NCI-H1417 (cell line): ENCODE measurements at places on chromosomes 1 and 21.

- DNase-seq = no peak
Measured at GRCh38 chr1:187655104-187655503, 826.4 kb downstream of the PLA2G4A start.

DNA sequence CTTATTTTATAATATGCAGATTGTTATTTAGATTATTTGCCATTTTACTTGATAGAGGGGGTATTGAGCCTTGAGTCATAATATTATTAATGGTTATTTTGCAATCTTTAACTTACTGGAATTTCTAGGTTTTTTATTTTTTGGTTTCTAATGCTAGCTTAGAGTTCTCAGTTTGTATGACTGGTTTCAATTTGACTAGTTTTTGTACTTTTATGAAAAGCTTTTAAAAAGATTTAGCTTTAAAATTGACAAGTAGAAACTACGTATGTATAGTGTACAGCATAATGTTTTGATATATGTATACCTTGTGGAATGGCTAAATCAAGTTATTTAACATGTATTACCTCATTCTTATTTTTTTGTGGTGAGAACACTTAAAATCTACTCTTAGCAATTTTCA lies 41.5 kb downstream of the CEP350 start:
- no peak for DNase-seq

DNA sequence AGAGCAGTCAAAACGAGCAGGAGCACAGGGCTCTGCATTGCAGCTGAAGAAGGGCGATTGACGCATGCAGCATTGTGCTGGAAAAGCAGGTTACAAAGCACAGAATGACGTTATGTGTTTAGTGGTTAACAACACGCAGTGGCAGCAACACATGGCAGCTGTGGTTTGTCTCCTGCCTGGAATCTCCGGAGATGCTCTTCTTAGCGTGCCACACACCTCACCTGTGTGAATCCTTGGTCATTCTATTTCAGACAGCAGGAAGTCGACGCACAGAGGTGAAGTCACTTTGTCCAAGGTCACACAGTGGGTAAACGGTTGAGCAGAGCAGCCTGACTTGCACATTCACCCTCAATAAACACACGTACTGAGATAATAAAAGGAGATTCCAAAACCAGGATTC lies 14.7 kb downstream of the OBSCN start:
- DNase-seq = no peak

DNA sequence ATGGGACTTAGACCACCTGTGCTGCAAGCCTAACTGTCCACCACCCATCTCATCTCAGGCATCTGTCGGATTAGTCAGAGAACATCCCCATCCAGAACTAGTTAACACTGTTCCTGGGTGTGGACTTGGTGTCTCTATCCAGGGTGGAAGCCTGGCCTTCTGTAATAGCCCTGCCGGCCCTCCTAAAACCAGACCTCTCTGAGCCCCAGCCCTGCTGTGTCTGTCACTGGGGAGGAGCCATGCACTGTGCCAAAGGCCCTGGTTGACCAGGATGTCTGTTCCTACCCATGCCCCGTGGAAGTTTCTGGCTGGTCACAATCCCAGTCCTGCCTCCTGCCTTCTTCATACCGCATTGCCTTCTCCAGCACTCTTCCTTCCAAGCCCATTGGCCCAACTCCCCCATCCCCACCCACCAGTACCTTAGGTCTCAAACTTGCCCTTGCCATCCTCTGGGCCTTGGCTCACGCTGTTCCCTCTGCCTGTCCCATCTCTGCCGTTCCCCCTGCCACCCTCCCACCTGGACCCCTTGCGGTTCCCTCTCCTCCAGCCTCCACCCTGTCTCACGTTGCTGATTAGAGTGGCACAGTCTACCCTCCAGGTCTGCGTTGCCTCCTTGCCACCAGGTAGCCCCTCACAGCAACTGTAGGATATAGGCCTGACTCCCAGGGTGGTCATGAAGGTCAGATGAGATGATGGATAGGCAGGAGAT lies 105.6 kb downstream of the EPHB2 start:
- DNase-seq = no peak

- no peak for DNase-seq
Measured at GRCh38 chr1:200180821-200181220, 153.3 kb downstream of the NR5A2 start.

GRCh38 chr21:37380349-37381323 lies 14.1 kb downstream of the DYRK1A start:
- no peak for DNase-seq

DNA sequence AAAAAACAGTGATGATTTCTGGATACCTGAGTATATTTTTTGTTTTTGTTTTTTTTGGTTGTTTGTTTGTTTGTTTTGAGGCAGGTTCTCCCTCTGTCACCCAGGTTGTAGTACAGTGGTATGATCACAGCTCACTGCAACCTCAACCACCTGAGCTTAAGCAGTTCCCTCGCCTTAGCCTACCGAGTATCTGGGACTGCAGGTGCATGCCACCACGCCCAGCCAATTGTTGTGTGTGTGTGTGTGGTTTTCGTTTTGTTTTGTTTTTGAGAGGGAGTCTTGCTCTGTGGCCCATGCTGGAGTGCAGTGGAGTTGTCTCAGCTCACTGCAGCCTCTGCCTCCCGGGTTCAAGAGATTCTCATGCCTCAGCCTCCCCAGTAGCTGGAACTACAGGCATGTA lies 55.3 kb upstream of the RCC1 start:
- no peak for DNase-seq

DNA sequence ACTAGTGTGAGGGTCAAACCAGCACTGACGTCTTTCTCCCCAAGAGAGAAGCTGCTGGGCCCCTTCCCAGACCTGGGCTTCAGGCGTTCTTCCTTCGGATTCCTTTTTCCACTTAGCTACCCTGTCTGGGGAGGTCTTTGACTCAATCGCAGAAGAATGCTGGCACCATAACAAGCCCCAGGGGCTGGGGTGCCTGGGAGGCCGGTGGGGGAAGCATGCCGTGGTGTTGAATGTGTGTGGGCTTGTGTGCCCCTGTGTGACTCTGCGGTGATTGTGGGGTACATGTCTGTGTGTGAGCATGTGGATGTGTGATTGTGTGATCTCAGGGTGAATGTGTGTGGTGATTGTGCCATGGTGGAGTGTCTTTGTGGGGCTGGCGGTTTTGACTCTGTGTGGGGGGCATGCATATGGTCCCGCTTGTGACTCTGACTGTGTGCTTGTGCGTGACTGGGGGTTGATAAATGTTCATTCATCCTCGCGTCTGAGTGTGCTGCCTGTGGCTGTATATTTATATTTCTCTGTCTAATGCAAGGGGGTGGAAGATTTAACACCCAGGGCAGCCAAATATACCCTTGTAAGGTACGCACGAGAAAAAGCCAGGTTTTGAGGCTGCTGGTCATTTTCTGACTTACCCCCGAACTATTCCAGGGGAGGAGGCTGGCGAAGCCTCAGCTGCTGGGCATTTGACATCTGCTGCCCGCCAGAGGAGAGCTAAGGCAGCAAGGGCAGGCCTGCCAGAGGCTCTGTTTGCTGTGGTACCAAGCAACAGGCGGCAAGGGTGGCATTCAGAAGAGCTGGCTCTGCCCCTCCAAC lies 1.1 kb upstream of the SYNC start:
- DNase-seq = no peak

DNA sequence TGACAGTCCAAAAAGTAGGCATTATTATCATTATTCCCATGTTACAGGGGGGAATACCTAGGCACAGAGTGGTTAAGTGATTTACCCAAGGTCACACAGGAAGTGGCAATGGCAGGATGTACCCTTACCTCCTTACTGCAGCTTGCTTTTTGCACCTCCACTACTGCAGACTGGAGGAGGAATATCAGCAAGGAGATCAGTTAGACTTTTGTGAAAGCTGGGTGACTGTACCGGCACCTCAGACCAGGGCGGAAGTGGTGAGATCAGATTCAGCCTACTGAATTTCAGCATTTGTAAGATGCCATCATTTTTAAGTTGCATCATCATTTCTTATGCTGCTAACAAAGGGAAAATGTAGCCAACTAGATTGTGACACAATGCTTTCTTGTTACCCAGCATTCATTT lies 4.5 kb downstream of the ADARB1 start:
- no peak for DNase-seq

DNA sequence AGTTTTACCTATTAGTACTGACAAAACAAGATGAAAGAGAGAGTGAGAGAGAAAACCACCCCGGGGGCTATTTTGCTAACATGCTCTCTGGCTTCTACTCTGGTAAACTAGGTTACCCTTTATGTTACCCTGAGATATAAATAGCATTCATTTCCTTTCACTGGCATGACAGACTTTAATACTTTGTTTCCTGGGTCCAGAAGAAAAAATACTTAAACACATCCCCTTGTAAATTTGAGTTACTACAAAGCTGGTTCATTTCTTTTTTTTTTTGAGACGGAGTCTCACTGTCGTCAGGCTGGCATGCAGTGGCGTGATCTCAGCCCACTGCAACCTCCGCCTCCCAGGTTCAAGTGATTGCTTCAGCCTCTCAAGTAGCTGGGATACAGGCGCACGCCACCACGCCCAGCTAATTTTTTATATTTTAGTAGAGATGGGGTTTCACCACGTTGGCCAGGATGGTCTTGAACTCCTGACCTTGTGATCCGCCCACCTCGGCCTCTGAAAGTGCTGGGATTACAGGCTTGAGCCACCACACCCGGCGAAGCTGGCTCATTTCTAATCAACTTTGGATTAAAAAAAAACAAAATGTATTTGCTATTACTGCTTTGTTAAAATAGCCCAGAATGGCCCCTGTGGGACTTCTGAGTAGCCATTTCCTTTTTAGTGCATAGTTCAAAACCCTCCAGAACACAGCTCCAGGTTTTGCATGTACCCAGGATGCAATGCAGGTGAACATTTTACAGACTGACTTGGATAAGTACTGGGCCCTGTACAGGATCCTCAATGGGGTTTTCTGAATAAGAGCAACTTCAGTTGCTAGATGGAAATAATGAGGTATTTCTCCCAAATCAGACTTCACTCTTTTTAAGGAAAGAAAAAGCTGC lies 20.6 kb downstream of the INPP5B start:
- DNase-seq = no peak

GRCh38 chr1:94804442-94804837 lies 15.7 kb upstream of the SLC44A3 start:
- DNase-seq = no peak

GRCh38 chr1:156851779-156852417 lies 7.0 kb downstream of the INSRR start:
- DNase-seq = no peak

DNA sequence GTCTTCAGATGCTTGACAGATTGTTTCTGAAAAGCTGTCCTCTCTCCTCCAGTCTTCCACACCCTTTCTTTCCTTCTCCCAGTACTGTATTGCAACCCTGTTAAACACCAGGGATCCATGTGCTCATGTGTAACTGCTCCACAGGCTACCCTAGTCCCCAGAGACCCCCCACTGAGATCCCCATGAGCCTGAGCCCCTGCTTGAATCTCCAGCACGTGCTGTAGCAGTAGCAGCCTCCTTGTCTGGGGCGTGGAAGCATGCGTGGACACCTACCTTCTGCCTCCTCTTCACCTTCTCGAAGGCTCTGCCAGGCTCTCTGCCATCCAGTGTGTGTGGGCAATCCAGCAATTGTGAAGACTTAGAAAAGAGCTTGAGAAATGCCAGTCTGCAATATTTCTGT lies 25.2 kb downstream of the GPR137B start:
- DNase-seq = no peak

GRCh38 chr1:59427784-59428183 lies 130.9 kb downstream of the FGGY start:
- DNase-seq = no peak

GRCh38 chr1:214372092-214372491 lies 91.1 kb downstream of the SMYD2 start:
- no peak for DNase-seq

DNA sequence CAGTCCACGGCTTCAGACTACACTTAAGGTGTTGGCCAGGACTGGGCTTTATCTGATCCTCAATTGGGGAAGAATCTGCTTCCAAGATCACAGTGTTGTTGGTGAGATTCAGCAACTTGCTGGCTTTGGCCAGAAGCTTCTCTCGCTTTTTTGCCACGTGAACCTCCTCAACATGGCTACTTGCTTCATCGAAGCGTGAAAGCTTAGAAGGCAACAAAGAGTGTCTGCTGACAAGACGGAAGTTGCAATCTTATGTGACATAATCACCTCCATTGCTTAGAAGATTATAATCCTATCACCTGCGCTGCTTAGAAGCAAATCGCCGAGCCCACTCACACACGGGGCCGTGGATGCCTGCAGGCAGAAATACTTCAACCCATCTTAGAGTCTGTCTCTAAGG lies 10.4 kb upstream of the ITPKB start:
- DNase-seq = no peak

DNA sequence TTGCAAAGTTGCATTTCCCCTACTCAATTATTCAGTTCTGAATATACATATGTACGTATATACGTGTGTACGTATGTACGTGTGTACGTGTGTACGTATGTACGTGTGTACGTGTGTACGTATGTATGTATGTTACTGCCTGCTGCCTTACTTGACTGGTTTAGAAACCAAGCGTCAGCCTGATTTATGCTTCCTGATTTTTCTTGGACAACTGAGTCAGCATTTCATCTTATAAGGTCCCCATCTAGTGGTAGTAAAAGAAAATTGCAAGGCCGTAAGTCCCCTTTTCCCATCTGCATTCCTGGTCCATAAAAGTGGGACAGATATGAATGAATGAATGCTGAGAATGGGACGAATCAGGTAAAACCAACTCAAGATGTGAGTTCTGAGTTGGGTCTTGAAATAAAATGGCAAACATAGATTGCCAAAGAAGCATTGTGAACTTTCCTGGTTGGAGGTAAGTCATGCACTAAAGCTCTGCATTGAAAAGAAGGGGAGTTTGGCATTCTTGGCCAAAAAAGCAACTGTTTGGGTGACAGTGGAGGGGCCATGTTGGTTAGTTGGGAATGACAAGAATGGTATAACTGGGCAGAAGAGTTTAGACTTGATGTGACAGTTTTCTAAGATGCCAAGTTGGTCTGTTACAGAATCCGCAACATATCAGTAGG lies 76.4 kb upstream of the DNAH14 start:
- no peak for DNase-seq

DNA sequence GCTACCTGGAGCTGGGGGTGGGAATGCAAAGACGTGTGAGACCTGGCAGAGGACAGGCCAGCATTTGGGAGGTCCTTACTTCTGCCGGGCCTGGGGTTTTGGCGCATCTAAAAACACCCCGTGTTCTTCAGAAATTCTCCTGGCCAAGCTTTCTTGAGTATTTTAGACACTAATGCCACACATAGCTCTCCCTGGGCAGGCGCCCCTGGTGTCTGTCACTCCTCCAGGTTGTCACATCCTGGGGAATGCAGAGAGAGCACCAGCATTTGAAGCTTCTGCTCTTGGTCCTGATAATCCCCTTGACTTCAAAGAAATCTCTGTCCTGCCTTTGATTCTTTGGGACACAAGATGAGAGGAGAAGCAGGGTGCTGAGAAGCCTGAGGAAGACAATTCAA lies 6.0 kb downstream of the CAPN9 start:
- no peak for DNase-seq
